ENCODE measurements at places on chromosomes 3 and 15.
A peak's percentile ranks its signal among the peaks of the same experiment; 100 is the strongest.

DNA sequence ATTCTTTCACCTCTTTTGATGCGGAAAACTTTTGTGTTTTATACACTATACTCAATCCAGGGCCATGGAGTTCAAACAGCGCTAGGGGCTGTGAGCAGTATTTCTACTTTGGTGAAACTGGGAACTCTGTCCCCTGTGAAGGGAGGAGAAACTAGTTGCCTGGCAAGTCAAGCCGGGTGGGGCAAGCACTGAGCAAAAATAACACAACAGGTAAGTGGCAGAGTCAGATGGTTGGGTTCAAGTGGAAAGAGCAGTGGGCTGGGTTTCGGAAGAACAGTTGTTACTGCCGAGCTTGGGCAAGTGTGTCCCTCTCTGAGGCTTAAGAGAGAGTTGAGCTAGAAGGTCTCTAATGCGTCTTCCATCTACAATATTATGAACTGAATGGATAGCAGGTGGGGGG lies 59.7 kb upstream of the ROPN1 start:
- DNase-seq, result no peak

DNA sequence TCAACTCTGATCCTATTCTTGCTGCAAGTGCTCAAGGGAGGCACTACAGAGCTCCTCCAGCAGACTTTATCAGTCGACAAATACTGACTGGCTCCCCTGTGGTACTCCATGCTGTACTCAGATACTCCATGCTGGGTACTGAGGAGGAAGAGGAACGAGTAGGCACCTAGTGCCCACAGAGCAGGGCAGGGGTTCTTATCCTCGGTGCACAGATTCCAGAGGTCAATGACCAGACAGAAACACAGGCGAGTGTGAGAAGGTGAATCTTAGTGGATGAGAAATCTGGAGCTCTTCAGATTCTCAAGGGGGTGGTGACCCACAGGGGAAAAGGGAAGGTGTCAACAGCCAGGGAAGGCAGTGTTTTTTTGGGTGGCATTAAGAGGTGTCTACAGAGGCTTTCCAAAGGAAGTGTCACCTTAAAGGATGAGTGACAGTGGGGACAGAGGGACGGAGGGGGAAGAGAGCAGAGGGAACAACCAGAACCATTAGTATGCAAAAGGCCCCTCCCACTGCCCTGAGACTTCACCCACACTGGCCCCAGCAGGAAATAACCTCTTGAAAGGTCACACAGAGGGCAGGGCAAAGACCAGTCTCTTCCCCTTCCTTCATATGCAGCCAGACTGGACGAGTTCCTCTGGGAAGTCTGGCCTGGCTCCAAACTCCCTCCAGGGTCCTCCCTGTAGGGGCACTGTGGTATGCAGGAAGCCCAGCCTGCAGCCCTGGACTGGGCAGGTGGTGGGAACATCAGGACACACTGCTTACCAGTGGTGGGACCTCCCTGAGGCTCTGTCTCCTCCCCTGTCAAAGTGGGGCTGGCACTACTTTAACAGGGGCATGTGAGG lies 27.5 kb downstream of the CCDC12 start:
- DNase-seq, result peak; percentile 56

DNA sequence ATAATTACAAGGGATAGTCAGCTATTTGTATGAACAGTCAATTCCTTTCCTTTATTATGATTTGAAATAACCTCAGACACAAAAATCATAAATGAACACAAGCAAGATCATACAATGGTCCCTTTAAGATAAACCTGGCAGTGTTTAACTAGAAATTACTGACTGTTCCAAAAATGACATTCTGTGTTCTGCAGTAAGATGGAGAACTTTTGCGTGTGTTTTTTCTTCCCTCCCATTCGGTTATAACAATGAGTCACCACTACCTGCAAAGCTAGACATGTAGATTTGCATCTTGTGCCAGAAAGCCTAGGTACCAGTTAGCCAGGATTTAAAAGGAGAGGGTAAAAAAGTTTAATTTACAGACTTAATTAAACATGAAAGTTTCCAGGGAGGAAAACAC lies 248.2 kb upstream of the ADAMTS9 start:
- no peak for DNase-seq

- no peak for DNase-seq
Observed at GRCh38 chr3:48429960-48430707, at the start of gene PLXNB1. PLXNB1 (minus strand) TSS chr3:48430086; CDS start chr3:48424611, 5,475 bp downstream.

DNA sequence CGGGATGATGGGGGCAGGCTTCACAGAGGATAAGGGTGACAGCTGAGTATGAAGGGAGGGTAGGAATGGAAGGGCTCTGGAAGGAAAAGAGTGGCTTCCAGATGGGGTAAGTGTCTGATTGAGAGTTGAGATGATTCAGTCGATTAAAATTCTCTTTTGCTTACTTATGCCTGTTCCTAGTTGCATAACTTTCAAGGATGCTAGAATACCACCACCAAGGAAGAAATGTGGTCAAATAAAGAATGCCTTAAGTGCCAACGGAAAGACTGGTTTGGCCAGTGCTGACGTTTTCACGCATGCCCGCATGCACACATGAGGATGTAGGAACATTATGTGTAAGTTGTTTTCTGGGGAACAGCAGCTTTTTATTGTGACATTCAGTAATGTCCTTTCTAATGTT lies 263.4 kb upstream of the WNT5A start:
- DNase-seq, result no peak

DNA sequence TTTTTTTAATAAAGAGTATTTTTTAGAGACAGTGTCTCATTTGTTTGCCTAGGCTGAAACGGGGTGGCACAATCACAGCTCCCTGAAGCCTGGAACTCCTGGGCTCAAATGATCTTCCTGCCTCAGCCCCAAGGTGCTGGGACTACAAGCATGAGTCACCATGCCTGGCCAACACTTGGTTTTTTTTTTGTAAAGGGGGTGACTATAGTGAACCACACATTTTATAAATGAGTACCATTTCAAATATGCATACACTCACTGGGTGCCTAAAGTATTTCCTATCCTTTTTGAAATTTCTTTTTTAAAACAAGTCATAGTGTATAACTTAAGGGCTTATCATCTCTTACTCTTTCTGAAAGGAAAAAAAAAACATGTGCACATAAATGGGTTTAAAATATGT lies 325.2 kb upstream of the MEIS2 start:
- DNase-seq, result no peak

DNA sequence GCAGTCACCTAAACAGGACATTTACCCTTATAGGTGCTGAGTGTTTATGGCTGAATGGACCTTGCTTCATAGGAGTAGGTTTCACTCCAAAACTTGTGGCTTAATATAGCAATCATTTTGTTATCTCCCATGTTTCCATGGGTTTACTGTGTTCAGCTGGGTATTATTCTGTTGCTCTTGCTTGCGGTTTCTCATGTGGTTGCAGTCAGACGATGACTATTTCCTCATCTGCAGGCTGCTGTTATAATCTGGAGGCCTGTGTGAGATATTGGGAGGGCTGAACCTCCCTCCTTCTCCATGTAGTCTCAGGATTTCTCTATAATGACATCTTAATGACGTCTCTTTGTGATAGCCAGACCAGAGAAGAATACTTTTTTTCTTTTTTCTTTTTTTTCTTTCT lies 98.1 kb downstream of the ZPLD1 start:
- no peak for DNase-seq

GRCh38 chr15:66704803-66705153 lies 2.7 kb downstream of the SMAD6 start:
- no peak for DNase-seq

- DNase-seq, result no peak
Observed at GRCh38 chr15:84103345-84103744, 132.2 kb upstream of the GOLGA6L4 start.

DNA sequence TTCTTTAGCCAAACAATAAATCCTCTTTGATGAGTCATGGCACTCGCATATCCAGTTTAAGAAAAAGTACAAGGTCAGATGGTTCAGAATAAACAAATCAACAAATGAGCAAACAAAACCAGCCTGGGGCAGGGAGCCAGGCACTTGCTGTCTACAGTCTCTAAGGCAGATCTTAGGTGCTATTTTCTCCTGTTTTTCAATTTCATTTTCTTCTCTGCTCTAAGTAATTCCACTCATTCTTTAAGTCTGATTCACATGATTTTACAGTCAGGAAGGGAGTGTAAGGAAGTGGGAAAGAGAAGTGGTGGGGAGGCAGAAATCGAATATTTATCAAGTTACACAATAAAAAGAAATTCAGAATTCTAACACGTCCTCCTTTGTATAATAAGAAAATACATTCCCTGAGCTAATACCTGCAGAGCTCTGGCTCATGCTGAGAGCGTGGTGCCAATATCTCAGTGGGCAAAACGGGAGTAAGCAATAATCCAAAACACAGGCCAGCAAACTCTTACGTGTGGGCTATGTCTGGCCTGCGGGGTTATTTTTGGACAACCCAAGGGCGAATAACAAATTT lies 298.6 kb downstream of the ADAMTS17 start:
- no peak for DNase-seq

DNA sequence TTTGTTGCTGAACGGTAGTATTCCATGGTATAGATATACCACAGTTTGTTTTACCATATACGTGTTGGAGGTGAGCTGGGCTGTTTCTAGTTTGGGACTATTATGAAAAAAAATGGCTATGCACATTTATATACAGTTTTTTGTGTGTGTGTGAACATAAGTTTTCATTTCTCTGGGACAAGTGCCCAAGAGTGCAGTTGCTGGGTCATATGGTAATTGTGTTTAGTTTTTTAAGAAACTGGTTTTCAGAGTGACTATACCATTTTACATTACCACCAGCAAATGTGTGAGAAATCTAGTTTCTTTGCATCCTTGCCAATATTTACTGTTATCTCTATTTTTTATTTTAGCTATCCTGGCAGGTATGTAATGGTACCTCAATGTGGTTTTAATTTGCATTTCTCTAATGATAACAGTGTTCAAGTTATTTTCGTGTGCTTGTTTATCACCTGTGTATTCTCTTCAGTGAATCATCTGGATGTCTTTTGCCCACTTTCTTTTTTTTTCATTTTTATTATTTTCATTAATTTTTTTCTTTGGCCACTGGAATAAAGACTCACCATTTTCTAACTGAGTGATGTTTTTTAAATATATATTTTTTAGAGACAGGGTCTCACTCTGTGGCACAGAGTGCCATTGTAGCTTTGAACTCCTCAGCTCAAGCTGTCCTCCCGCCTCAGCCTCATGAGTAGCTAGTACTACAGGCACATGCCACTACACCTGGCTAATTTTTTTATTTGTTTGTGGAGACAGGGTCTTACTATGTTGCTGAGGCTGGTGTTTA lies 75.3 kb downstream of the ZNF609 start:
- DNase-seq, result no peak

DNA sequence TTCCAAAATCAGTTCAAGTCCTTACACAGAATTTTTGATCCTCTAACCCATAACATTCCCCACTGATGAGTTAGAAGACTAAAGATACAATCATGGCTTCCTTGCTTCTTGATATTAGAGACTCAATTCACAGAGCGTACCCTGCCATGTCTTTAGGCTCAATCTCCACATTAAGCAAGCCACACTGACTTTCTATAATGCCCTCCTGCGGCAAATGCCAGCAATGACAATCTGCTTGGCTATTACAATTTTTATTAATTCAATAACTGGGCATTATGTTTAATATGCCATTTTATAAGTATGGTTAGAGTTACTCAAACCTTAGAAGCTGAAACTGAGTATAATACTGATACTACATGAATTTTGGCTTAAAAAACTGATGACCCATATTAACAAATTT lies 479.7 kb upstream of the NR2F2 start:
- no peak for DNase-seq

DNA sequence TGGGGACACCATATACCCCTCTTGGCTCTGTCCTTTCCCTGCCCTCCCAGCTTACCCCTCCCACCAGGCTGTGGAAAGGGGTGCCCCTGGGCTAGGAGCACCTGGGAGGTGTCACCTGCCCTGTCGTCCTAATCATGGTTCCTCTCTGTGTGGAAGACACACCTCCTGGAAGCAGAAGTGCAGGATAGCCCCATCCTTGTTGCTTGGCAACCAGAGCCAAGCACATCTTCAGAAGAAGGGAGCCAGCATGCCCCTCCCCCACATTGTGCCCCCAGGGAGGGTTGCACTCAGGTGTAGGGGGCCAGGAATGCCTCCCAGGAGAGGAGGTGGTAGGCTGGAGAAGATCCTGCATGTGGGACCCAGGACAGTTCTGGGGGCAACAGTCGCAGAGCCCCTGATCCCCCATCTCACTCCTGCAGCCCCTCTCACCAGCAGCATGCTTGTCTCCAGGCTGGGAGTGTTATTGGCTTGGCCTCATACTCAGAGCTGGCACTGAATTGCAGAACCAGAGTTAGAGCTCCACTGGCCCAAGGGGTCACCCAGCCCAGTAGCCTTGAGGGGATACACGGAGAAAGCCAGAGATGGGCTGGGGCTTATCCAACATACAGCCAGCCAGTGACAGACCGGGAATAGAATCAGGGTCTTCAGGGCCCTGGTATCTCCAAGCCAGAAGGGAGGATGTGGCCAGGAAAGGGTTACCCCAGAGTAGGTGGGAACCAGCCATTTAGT lies 8.4 kb downstream of the RAB6B start:
- DNase-seq, result no peak

GRCh38 chr3:16687221-16687620 lies 82.0 kb upstream of the DAZL start:
- no peak for DNase-seq

DNA sequence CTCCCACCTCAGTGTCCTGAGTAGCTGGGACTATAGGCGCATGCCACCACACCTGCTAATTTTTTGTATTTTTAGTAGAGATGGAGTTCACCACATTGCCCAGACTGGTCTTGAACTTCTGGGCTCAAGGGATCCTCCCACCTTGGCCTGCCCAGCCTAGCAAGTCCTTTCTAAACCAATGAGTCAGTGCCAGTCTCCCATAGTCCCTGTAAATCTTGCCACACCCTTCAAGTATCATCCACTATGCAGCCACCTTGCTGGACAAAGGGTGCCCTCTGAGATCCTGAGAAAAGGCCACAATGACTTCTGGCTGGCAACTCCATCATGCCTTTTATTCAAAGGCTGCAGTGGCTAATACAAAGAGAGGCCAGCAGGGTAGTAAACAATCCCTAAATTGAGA lies 184.0 kb downstream of the ABHD5 start:
- no peak for DNase-seq

GRCh38 chr3:195001961-195002861 lies 268.7 kb downstream of the XXYLT1 start:
- peak; percentile 73 for DNase-seq

- peak; percentile 25 for DNase-seq
Observed at GRCh38 chr15:96333131-96334016, 2.9 kb downstream of the NR2F2 start.
